HT-29 (cell line): ENCODE measurements at places on chromosomes 11 and 22. TPM values are rescaled to one million over a fixed set of nuclear protein-coding genes. Genes with fewer than 3 reads are reported as not detected.

GRCh38 chr11:72743321-72744221, 8.6 kb downstream of the ARAP1 start:
- DNase-seq = no peak

DNA sequence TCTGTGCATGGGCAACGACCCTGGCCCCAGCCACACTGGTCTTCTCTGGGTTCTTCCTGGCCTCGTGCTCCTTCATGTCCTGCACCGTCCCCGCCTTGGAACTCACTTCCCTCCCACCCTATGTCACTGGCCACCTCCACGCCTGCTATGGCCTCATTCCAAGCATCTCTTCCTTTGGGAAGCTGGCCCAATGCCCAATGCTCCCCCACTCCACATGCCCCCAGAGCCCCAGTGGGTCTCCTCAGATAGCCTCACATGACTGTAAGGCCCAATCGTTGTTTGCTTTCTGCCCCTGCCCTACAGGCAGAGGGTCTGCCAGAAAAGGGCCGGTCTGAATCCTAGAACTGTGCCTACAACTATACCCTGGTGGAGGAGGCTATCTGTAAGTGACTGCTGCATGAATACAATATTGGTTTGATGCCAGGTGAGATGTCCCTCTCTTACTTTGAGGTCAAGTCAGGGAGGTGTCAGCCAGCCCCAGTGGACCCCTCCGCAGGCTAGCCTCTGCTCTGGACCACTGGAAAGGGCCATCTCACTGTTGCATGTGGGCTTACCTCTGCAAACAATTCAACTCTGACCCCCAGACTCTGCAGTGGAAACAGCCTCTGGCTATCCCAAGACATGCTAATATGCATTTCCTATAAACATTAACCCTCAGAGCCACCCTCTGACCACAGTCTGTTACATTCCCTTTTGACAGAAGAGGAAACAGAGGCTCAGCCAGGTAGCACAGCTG, 2.1 kb upstream of the GNAZ start:
- no peak for DNase-seq

GRCh38 chr11:31720225-31720624, 90.9 kb downstream of the PAX6 start:
- no peak for DNase-seq

DDI1 gene
- total RNA-seq = not detected in 2 replicates

DNA sequence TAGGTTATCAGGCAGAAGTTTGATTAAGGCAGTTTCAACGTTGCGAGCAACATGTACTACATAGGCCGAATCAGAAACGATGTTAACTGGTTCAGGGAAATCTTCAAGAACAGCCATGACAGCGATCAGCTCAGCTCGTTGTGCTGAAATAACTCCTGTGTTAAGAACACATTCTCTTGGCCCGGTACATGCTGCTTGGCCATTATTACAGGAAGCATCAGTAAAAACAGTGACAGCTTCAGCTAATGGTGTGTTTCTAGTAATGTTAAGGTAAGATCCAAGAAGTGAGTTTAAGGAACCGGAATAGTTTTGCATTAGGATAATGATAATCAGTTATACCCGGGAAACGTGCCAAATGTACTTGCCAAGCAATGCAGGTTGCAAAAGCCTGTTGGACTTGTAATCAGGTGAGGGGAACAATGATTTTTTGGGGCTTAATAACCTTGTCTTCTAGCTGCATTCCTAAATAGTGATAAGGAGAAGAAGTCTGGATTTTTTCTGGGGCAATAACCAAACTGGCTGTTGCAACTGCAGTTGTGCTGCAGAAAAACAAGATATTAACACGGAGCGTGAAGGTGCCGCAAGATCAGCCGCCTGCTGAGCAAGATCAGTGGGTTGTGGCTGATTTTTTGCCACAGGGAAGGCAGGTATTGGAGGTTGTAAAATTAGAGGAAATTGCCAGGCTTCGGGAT, 14.3 kb downstream of the OR52K1 start:
- DNase-seq = no peak

DNA sequence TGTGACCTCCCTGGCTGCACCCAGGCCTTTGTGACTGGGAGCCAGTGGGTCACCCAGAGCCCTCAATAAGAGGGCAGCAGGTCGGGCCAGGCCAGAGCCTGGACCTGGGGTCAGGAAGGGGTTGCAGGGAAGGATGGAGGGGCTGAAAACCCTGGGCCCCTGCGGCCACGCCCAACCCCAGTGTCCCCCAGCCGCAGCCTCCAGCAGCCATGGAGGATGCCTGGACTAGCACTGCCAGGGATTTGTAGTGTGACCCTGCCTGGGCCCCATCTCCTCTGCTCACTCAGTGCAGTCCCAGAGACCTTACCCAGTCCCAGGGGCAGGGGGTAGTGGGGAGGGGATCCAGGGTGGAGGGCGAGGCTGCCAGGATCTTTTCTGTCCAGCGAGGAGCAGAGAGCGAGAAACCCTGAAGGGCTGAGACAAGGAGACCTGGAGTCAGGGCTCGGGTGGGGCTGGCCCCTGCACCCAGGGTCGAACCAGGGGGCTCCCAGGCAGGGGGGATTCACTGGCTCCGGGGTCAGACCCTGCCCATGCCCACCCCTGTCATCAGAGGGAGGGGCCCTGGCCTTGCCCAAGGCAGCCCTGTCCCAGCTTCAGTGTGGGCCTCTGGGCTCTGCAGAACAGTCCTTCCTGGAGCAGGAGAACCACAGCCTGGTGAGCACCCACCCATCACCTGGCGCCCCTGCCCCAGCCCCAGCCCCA, 187.5 kb downstream of the IGLL1 start:
- no peak for DNase-seq

APOL3 gene
- 0.70 and 1.7 TPM in 2 replicates for total RNA-seq
